NCI-H1417 treated with DMSO at 0.1 percent for 48 hours (cell line): ENCODE measurements at places on chromosomes 3 and 15.

- no peak for DNase-seq
Measured at GRCh38 chr3:127065561-127066290, 82.8 kb downstream of the PLXNA1 start.

DNA sequence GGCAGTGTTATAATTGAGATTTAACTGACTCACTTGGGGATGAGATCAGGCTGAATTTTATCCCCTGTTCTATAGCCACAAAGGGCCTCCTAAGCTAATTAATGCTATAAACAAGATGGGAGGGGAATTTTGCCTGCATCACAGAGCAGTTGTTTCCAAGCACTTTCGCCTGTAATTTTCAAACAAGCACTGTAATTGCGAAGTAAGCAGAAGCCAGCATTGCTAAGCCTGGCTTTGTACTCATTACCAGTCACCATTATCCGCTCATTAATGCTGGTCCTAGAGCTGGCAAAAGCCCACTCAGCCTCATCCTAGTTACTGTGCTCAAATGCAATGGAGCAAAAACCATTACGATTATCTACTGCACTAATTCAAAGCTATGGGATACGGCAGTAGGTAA lies 356.6 kb upstream of the UBE2E2 start:
- DNase-seq: no peak

DNA sequence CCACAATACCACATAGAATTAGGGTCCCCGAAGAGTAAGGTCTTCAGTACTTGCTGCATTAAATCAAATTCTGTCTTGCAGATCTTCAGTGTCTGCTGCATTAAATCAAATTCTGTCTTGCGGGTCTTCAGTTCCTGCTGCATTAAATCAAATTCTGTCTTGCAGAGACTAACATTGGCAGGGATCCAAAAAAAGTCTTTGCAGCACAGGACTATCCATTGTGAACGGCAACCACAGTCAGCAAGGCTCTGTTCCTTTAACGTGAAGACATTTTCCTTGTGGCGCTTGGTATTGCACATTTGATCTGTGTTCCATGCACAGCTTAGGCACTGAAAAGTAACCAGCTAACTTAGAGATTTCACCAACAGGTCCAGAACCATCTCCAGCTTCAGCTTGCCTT lies 46.8 kb upstream of the POMGNT2 start:
- no peak for DNase-seq

DNA sequence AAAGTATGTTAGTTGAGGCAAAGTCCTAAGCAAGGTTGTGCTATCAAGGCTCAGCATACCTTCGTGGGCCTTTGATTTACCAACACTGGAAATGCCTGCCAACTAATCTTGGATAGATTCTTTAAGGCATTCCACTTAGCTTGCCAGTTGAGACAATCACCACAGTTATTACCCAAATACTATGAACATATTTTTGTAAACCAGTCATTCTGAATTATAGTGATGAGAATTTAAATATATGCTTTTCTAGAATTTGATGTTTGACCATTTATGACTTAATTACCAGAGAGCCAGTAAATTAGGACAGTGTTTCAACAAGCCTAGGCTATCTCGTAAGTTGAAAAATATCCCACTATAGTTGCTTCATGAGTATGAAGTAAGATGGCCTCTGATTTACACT lies 15.5 kb downstream of the TRIM59 start:
- DNase-seq: no peak

DNA sequence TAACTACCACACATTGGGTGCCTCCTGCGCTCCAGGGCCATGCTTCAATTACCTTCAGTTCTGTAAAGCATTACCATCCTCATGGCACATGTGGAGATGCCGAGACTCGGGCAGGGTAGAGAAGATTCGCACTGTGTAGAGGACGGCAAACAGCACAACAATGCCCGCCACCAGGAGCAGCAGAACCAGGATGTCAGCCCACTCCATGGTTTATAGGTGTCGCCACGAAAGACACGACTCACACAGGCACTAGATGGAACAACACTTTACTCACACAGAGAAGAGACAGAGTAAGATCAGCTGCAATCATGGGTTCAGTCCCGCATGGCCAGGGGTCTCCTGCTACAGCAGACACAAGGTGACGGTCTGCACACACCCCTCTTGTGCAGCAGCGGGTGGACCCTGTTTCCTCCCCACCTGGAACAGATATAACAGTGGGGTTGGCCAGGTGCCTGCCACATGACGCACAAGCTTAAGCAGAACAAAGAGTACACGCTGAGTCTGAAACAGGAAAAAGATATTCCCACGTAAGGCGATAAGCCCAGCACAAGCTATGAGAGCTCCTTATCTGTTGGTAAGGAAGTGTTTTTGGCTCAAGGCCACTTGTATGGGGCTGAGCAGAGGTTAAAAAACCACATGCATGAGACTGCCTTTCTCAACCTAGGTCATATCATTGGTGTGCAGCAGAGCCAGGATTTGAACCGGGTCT lies 2.5 kb upstream of the TBC1D21 start:
- DNase-seq: no peak

- DNase-seq: no peak
Measured at GRCh38 chr3:139505829-139506386, 29.6 kb upstream of the RBP2 start.

GRCh38 chr3:195847055-195847950 lies 35.6 kb upstream of the MUC4 start:
- DNase-seq: no peak

- no peak for DNase-seq
Measured at GRCh38 chr3:192408007-192408646, 319.2 kb downstream of the FGF12 start.

DNA sequence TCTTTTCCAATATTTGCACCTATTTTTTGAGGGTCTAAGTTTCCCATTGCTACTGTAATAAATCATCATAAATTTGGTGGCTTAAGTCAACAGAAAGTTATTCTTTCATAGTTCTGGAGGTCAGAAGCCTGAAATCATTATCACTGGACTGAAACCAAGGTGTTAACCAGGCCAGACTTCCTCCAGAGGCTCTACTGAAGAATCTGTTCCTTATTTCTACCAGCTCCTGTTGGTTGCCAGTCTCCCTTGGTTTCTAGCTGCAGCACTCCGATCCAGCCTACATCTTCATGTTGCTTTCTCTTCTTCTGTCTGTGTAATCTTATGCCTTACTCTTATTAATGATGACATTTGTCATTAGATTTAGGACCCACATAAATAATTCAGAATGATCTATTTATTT lies 22.0 kb upstream of the ARPP21 start:
- no peak for DNase-seq

DNA sequence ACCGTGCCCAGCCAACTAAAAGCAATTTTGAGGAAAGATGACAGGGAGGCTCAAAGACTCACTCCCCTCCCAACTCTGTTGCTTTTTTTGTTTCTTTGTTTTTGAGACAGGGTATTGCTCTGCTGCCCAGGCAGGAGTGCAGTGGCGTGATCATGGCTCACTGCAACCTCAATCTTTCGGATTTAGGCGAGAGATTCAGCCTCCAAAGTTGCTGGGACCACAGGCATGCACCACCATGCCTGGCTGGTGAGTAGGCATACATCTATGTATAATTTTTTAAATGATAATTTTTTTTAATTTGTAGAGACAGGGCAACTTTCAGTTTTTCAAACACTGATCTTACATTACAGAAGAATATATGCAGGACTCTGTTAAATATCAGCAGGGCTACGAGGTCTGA lies 15.8 kb upstream of the THUMPD3 start:
- DNase-seq: no peak

- DNase-seq: no peak
Measured at GRCh38 chr3:195164573-195165264, 106.2 kb downstream of the XXYLT1 start.

- no peak for DNase-seq
Measured at GRCh38 chr3:51657234-51657633, 13.8 kb upstream of the TEX264 start.

- DNase-seq: no peak
Measured at GRCh38 chr15:43934480-43934879, 107.7 kb downstream of the WDR76 start.

DNA sequence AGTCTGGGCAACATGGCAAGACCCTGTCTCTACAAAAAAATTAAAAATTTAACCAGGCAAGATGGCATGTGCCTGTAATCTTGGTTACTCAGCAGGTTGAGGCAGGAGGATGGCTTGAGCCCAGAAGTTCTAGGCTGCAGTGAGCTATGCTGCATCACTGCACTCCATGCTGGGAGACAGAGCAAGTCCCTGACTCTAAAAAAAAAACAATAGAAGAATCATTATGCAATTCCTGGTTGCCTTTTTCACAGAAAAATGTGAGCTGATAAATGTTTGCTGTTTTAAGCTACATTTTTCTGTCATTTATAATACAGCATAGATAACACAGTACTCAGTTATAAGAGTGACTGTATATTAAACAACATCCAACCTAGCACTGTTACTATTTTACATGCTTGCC lies 148.8 kb downstream of the SCAPER start:
- no peak for DNase-seq

GRCh38 chr3:10437995-10438901 lies 67.1 kb downstream of the ATP2B2 start:
- no peak for DNase-seq

GRCh38 chr3:55686426-55687254 lies 199.5 kb upstream of the WNT5A start:
- no peak for DNase-seq

- DNase-seq: no peak
Measured at GRCh38 chr15:47975427-47975826, 145.4 kb upstream of the SLC24A5 start.

- DNase-seq: no peak
Measured at GRCh38 chr3:149319750-149320149, 13.7 kb downstream of the TM4SF18 start.

- no peak for DNase-seq
Measured at GRCh38 chr3:187130346-187131066, 8.8 kb downstream of the RPL39L start.

DNA sequence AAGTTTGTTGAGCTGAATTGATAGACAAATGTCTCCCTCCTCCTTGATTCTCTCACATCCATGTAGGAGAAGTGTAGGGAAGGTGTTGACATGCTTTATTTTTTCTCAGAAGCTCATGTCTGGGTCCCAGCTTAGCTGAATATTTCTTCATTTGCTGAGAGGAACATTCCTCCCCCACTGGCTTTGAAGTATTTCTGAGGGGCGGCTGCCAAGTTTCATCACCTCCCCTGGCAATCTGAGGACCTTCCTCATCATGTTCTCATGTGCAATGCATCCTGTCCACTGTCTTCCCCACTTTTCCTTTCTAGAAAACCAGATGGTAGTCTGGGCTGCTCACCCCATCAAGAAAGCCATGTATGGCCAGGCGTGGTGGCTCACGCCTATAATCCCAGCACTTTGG lies 168.9 kb upstream of the RGMA start:
- no peak for DNase-seq
